ENCODE measurements at places on chromosomes 1 and 21.

- DNase-seq, result no peak
These were observed 7.0 kb downstream of the CDKN2C start for GRCh38 chr1:50976890-50977574.

DNA sequence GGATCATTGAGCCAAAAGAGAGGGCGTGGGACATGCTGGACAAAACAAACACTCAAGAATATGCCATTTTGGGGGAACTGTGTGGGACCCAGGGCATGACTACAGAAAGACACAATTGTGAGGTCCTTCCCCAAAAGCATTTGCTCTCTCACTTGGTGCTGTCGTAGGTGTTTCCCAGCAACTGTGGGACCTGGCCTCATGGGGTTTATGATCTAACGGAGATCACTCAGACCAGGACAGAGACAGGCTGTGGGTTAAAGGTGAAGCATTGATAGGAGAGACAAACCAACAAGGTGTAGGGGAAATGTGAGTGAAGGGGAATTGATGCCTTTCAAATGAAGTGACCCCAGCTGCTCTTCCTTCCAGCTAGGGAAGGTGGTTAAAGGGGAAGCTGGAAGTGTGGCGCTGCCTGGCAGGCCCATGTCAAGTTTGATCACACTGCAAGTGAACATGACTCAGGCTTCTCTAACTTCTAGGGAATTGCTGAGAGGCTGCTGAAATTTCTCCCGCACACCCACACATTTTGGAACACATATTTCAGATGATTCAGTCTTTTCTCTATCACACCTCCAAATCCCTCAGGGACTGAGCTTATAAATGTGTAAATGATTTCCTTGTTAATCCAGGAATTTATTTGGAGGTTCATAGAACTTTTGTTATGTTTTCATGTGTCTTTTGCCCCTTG is 30.2 kb downstream of the TRAF5 start:
- peak; percentile 75 for DNase-seq

- DNase-seq, result no peak
These were observed 138.1 kb downstream of the MIS18A start for GRCh38 chr21:32140604-32141317.

- DNase-seq, result peak; percentile 53
These were observed 45.3 kb upstream of the MCOLN3 start for GRCh38 chr1:85093644-85094043.

DNA sequence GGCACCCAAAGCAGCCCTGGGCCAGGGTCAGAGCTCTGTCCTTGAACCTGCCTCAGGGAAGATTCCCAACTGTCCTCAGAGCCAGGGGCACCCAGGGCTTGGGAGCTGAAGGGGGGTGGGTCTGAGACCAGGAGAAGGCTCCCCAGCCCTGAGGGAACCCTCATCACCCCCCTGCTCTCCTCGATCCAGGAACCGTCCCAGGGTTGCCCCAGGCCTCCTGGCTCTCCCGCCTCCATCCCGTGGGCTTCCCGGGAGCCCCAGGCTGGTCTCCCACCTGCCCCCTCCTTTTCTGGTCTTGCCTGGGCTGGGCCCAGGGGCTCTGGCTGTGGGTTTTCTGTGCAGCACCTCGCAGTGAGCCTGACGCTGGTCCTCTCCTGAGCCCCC is 6.7 kb upstream of the SAMD11 start:
- DNase-seq, result no peak

Measured in epithelial cell of esophagus (primary cell).